COLO829 (cell line): ENCODE measurements at places on chromosomes 11 and 22.
A peak's percentile ranks its signal among the peaks of the same experiment; 100 is the strongest.

DNA sequence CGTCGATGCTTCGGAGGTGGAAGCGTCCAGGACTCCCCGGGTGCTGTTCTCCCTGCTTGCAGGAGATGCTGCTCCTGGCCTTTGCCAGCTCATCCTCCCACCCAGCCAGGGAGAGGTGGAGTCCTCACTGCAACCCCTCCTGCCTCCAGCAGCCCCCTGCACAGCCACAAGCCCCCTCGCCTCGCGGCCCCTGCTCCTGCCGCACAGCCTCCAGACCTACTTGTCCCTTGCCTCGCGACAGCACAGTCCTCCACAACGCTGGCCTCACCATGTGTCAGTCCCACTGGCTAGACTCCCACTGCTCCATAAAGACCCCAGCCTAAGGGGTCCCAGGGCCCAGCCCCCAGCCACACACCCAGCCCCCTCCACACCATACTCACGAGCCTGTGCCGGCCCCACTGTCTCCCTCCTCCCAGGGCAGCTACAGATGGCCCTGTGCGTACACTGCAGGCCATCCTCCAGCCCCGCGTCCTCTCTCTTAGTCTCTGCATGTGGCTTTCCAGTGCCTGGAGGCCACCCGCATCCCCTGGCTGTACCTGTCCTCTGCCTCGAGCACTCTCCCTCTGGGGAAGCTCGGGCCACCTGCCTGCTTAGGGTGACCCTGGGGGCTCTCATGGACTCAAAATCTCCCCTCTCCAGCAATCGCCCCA, 91.5 kb downstream of the CELSR1 start:
- DNase-seq = no peak

DNA sequence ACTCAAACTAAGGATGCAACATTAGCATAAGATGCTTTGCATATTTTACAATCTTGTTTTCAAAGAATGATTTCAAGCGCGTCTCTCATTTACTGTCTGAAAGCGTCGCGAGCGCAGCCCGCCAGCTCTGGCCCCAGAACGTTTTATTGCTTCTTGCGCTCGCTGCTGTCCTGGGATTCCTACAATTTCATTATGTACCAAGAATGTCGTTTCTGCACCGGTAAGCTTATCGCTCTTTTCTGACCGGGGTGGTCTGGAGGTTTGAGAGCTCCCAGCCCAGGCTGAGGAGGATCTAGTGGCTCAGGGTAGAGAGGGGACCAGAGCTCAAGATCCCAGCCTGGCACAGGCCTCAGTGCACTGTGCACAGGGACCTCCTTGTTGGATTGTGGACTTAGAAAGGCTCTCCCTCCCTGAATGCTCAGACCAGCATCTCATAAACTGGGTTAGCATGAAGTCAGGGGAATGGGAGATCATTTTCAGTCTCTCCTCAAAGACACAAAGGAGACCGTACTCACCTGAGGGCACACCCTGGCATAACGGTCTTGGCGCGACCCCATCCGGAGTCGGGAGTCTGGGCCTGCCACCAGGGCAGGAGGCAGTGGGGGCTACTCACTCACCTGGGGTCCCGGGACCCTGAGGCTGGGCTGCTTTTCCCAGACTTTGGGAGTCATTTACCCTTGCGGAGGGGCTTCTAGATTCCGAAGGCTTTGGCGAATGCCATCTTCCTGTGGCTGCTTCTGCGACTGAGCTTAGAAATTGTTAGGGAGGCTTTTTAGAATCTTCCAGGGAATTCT, 817.4 kb downstream of the BRD1 start:
- no peak for DNase-seq

DNA sequence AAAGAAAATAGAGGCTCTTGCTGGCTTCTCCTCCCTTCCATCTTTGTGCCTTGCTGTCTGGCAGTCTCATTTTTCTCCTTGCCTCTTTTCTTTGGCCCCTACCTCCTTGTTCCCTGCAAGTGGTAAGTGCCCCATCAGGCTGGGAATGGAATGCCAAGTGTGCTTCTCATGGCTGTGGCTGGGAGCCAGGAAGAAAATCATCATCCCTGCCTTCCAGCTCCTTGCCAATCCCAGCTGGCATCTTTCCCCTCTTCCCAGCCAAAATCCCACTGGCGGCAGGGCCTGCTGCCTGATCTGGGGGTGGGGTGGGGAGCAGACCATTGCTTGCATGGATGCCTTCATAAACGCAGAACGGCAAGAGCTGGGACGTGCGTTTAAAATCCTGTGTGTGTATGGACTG, 27.0 kb upstream of the SLC25A18 start:
- no peak for DNase-seq

- DNase-seq = no peak
Observed at GRCh38 chr11:77026221-77026620, 8.0 kb upstream of the B3GNT6 start.

GRCh38 chr11:77617892-77618291, 19.7 kb downstream of the CLNS1A start:
- no peak for DNase-seq

- DNase-seq = no peak
Observed at GRCh38 chr22:40605761-40606160, 30.8 kb downstream of the MRTFA start.

DNA sequence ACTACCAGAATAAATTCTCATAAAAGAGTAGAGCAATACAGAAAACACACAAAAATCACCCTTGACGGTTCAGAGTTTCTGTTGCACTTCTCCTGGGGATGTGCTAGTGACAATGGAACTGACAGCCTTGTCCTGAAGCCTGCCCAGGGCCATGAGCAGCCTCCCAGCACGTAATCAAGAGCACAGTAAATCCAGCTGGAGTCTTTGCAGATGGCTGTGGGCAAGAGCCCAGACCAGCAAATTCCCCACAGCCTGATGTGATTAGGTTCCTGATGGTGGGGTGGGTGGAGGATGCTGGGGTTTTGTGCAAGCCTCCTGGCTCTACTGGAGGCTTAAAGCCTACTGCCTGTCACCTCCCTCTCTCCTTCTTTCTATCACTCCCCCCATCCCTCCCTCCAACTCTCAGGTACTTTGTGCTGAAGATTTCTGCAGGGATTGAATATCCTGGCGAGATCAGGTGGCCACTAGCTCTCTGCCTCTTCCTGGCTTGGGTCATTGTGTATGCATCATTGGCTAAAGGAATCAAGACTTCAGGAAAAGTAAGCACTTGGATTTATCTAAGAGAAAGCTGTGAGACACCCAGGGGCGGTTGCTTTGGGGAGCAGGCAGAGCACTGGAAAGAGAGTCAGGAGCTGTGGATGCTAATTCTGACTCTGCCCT, 18.1 kb downstream of the SLC6A5 start:
- DNase-seq = no peak

DNA sequence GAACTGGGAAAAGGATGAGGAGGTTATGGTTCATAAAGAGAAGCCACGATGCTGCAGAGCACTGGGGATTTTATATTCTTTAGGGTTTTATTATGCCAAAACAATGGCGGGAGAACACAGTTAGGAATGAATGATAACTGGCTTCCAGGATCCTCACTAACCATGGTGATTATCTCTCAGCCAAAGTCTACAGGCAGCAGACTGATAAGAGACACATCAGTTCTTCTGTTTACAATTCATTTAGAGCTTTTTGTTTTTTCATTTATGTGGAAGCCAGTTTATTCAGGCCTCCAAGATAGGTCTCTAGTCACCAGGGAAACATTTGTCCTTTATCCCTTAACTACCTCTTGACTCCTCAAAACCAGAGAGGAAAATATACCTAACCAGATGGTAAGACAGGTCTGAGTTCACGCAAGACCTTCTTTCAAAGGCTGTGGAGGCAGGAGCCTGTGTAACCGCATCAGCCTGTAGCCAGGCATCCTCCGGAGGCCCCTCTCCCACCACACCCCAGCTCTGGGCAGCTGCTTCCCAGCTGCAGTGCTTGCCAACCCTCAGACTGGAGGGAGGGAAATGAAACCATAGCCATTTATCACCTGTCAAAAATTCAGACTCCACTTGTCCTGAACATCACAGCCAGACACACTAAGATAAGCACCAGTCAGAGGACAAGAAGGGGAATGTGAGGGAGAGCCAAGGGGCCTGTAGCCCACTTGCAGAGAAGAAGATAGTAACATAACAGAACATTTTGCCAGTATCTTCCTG, 57.2 kb upstream of the FAM181B start:
- DNase-seq = no peak

DNA sequence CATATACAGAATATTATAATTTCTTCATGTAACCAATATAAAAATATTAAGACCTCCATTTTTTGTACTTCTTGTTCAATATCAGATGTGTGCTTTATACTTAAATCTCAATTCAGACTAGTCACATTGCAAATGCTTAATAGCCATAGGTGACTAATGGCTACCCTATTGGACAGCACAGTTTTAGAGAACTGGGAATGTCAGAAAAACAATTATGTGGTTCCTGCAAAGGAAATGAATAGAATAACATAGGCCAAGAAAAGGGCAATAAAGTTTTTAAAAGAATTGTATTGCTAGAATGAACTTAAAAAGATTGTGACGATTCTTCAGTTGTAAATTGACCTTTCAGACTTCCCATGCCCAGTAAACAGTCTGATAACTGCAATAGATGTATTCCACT, 843.0 kb downstream of the METTL15 start:
- DNase-seq = no peak

DNA sequence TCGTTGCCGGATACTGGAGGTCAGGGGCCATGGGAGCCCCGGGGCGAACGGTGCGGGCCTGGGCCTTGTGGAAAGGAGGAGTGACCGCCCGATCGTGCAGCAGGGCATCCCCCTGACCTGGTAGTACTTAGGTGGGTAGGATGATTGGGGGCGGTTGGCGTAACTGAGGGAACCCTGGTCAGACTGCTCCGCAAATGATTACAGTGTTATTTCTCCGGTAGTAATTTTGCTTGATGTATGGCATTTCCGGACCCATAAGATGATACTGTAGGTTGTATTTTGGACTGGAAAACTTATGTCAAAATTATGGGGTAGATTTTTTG, 762 bp downstream of the MTMR3 start:
- DNase-seq = no peak

DNA sequence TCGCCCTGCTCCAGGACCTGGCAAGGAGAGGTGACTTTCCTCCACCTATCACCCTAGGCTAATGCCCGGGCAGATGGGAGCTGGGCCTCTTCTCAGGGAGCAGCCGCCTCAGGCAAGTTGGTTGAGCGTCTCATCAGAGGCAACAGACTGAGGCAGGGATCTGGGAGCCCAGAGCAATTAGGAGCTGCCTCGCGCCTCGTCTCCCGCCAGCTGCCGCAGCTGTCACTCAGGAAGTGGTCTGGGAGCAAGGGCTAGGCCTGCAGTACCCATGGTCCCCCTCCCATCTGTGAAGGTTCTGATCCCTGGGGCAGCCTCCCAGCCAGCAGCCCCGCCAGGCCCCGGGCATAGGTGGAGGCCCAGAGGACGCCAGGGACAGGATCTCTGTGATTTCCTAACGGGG, 4.6 kb upstream of the CABP7 start:
- no peak for DNase-seq

- DNase-seq = peak; percentile 44
Observed at GRCh38 chr11:66388780-66389386, 17.3 kb upstream of the SLC29A2 start.

- DNase-seq = no peak
Observed at GRCh38 chr11:75063741-75064314, 32.8 kb downstream of the OR2AT4 start.

DNA sequence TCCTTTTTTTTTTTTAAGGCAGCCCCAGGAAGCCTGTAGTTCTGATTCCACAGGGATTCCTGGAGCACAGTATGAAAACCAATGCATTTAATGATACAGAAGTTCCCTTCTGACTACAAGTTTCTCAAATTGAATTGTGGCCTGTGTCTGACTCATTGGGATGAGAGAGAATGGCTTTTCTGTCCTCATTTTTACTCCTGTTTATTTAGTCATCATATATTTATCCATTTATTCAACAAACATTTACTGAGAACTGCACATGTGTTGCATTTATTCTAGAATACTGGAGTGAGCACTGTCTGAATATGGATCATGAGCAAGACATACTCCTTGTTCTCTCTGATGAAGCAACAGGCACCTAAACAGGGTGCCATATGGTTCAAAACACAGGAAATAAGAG, 231.2 kb downstream of the NTM start:
- DNase-seq = peak; percentile 4

- no peak for DNase-seq
Observed at GRCh38 chr22:18075101-18075719, 2.6 kb upstream of the PEX26 start.

- no peak for DNase-seq
Observed at GRCh38 chr11:28616160-28616965, 508.2 kb downstream of the METTL15 start.

DNA sequence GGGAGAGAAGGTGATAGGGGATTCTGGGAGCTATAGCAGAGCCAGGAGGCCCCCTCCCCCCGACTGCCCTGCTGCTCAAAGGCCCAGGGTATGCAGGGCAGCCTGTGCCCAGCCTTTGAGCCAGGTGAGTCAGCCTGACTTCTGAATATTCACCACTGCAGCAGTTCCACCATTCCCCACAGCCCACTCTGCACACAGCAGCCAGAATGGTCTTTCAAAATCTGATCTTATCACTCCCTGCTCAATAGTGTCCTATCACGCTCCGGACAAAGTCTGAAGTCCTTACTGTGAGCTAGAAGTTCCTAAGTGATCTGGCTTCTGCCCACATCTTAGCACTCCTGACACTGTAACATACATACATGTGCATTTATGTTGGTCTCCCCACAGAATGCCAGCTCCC, 111.7 kb downstream of the BUD13 start:
- DNase-seq = no peak

- DNase-seq = no peak
Observed at GRCh38 chr11:2787816-2788167, 88.0 kb upstream of the KCNQ1OT1 start.

GRCh38 chr11:96524475-96524874, 134.7 kb downstream of the JRKL start:
- DNase-seq = no peak

GRCh38 chr11:59138643-59139042, 4.0 kb upstream of the FAM111A start:
- no peak for DNase-seq
